ENCODE measurements at places on chromosomes 12 and 14.

GRCh38 chr12:24889411-24889810, 59.5 kb downstream of the BCAT1 start:
- no peak for DNase-seq

DNA sequence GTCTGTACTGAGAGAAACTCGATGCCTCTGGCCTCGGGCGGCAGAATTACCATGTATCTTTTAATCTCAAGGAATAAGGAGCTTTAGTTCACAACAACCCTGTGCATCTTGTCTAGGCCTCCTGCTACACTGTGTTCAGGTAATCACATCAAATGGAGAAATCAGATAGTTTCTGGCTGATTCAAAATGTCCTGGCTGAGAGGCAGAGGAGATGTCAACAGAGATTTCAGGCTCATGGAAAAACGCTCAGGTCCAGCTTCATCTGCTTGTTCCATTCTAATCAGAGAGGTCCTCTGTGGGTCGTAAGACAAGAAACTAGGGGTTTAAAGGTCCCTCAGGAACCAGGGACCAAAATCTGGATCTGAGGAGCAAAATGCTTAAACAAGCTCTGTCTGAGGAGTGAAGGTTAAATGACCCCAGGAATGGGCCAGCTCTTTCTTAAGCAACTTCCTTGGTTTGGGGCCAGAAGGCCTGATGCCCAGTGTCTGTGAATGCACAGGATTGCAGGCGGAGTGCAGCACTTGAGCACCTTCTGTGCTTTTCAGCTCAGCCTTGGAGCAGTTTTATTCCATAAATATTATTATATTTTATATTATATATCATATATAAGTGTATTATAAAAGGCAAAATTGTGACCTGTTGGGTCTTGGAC, 170.2 kb upstream of the PRICKLE1 start:
- DNase-seq, result no peak

DNA sequence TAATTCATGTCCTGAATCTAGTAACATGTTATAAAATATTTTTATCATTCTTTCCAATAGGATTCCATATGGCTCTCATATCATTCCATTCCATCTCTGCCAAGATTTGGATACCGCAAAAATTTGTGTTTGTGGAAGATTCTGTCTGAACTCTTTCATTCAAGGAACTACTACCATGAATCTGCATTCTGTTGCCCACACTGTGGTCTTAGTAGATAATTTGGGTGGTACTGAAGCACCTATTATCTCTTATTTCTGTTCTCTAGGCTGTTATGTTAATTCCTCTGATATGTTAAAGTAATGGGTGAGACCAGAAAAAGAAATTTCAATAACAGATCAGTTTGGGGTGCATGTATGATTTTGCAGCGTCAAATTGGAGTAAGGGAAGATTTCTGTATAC, 6.2 kb downstream of the RPL36AL start:
- DNase-seq, result no peak

GRCh38 chr14:22271838-22272799, 316.9 kb downstream of the DAD1 start:
- DNase-seq, result no peak

DNA sequence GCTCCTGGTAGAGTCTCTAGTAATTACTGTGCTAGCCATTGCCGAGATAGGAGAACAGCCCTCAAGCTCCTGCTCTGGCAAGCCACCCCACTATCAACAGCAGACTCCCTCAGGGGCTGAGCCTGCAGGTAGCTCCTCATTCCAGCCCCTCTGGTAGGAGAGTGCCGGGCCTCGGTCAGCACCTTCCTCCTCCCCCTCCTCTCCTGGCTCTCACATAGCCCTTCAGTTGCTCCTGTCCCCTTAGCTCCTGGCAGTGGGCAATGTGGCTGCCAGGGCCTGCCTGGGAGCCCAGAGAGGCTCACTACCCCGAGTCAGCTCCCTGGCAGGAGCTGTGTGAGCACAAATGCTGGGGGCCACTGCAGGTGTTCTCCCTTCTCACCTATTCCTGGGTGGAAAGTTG, 52.0 kb downstream of the IQSEC3 start:
- no peak for DNase-seq

- no peak for DNase-seq
Observed at GRCh38 chr14:90518941-90519256, 122.1 kb downstream of the CALM1 start.

- peak; percentile 35 for DNase-seq
Observed at GRCh38 chr14:93133464-93133863, 17.7 kb upstream of the ITPK1 start.

DNA sequence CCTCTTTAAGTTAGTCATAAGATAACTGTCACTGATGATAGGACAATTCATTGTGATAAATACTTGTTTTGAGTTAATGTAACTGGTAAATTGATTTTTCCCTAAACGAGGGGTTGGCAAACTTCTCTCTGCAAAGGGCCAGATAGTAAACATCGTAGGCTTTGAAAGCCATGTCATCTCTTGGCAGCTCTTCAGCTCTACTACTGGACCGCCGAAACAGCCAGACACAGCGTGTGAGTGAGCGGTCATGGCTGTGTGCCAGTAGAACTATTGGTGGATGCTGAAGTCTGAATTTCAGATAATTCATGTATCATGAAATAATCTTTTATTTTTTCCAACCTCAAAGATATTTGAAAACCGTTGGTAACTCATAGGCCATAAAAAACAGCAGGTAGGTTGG, 9.9 kb downstream of the PIWIL1 start:
- DNase-seq, result no peak

DNA sequence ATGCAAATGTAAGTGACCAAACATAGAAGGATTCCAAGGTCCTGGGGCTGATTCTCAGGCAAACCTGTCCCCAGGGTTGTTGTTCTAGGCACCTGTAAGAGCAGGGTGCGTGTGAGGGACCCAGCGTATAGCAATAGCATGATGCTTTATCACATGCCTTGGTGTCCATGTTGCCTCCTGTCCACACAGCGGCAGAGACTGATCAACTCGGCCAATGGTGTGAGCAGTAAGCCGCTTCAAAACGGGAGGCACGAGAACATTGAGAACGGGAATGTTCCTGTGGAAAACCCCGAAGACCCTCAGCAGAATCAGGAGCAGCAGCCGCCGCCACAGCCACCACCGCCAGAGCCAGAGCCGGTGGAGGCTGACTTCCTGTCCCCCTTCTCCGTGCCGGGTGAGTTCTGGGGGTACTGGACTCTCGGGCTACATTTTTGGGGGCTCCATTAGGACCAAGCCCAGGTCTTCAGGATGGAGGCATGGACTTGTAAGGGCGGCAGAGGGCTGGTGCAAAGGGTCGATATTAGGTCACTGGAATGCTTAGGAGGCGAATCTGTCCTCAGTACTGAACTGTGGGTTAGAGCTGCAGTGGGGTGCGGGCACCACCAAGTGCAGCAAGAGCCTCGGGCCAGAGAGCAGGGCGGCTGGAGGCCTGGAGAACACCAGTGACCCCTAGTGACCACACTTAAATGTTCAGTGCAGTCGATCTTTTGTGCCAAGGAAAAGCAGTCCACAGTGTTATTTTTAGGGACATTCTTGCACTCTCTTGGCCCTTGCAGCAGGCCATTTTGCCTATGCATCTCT, 57.2 kb upstream of the RIN3 start:
- no peak for DNase-seq

- no peak for DNase-seq
Observed at GRCh38 chr12:91846466-91847055, 299.1 kb downstream of the BTG1 start.

GRCh38 chr12:47753021-47754001, 5.4 kb downstream of the RAPGEF3 start:
- no peak for DNase-seq

GRCh38 chr12:79127271-79127751, 262.7 kb downstream of the SYT1 start:
- peak; percentile 80 for DNase-seq

GRCh38 chr12:30423330-30423729, 272.3 kb downstream of the IPO8 start:
- no peak for DNase-seq

DNA sequence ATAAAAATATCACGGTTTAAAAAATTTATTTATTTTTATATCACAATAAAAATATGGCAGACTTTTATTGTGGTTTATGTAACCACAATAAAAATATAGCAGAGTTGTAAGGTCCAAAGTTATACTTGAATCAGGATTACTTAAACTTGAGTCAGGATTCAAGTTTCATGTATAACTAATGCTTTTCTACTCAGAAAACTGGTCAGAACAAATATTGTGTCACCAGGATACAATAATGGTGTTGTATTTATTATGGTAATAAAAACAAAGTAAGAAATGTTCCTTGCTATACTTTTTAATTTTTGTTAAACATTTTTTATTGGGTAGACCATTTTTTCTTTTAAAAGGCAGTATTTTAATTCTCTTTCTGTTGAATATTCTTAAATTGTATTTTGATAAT, 29.2 kb upstream of the EPS8 start:
- DNase-seq, result no peak

DNA sequence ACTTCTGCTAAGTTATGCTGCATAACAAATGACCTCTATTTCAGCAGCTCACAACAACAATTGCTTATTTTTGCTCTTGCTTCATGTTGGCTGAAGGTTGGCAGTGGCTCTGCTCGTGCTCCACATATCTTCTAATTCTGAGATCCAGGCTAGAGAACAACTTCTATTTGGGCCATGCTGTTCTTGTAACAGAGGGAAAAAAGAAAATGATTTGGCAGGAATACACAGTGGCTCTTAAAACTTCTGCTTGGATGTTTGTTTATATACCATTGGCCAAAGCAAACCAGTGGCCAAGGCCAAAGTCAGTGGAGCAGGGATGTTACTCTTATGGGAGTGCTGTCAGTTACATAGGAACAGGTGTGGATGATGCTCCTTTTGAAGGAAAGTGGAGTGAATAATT, 32.1 kb downstream of the GPHN start:
- DNase-seq, result no peak

DNA sequence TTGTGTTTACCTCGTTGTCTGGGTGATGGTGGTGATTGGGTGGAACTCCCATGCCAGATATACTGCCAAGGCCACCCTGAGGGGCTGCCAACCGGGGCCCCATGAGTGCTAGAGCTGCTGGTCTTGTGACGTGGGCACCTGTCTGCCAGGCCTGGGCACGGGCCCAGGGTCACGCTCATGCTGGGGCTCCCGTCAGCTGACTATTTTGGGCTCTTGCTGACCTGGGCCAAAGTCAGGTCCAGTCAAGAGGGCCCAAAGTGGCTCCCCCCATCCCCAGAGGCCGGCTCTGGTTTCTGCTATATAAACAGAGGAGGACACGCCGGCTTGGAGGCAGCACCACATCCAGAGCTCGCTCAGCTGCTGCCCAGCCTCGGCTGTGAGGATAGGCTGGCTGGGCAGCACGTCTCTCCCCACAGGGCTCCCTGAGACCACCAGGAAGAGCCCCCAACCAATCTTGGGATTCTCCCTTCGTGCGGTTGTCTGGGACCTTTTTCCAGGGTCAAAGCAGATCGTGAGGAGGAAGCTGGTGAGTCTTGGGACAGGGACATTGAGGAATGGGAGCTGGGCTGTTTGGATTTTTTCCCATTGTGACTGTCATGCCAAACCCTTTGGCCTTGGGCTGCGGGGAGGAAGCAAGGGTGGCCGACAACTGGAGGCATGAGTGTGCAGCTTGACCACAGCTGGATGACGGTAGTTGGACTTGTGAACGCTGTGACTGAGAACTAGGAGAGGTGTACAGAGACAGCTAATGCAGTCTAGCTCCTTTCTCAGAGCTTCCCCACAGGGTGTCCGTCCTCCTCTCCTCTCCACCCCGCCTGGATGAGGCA, 7.6 kb upstream of the NR4A1 start:
- DNase-seq, result no peak

DNA sequence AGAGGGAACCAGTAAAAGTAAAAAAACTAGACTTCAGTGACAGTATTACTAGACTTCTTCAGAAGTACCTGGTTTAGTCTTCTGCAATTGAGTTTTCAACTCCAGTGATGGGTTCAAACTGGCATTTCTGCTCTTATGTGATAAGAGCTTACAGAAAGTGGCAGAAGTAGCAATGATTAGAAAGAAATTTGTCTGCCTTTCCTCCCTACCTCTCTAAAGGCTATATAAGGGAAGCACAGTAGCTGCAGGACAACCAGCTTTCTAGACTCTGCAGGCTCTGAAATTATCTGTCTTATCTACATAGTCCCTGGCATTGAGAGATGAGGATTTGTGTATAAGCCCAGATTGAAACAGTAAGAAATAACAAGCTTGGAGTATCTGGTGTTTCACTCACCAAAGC, 107.5 kb downstream of the DAAM1 start:
- no peak for DNase-seq

DNA sequence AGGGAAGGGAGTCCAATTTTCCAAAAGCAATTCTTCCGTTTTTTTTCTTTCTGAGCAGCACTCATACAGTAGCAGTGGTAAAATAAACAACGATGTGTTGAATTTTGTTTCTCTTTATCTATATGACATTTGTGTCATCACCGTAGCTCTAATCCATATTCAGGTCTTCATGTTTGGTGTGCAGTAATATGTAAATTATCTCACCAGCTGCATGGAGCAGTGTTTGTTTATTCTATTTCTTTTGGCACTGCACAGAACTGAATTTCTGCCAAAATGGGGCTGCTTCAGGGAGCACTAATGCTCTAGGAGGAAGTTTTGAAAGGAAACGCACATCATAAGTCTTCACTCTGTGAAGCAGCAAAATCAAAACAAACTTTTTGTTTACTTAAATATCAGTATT, 130.0 kb upstream of the NPAS3 start:
- no peak for DNase-seq

- no peak for DNase-seq
Observed at GRCh38 chr14:99173086-99173485, 98.9 kb downstream of the BCL11B start.

- no peak for DNase-seq
Observed at GRCh38 chr12:26101350-26101734, 23.5 kb downstream of the BHLHE41 start.

GRCh38 chr12:122100568-122100967, 22.0 kb downstream of the MLXIP start:
- DNase-seq, result no peak

- DNase-seq, result no peak
Observed at GRCh38 chr14:95195031-95195430, 37.7 kb upstream of the DICER1 start.

DNA sequence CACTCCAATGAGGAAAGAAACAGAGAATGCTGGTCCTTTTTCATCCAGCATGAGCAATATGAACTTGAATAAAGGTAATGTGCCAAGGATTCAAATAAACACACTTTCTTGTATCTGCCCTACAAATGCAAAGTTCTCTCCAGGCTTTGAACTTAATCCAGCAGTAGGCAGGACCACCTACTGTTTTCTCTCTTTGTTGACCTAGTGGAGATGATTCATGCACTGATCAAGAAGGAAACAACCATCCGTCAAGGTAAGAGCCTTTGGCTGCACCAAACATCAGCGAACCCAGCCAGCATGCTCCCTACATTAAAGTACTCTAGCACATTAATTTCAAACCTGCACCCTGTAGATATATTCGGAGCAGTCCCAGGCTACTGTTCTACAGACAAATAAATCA, 489.3 kb downstream of the GALC start:
- no peak for DNase-seq

- no peak for DNase-seq
Observed at GRCh38 chr12:10121278-10121677, 8.7 kb downstream of the CLEC7A start.

DNA sequence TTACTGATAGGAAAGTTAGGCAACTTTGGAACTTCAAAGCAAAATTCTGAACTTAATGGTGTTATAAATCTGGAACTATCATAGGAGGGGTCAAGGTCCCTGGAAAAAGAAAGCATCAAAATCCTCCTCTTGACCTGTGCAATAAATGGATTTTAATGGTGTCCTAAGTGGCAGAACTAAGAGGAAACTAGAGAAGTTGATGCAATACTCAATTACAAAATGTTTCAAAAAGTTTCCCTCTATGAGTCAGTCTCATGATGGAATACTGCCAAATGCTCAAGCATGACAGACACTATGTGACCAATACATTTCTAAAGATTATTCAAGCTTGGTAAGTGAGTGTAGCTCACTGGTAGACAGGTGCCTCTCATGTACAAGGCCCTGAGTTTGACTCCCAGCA, 47.7 kb upstream of the ERGIC2 start:
- DNase-seq, result peak; percentile 18

All from fibroblast of skin of left quadriceps (primary cell).